Activated naive CD4-positive, alpha-beta T cell treated with anti-CD3 and anti-CD28 coated beads, Interleukin-2, amount 10 ng/mL, durations not matched to agents 7 days and 5 days (primary cell): ENCODE measurements at places on chromosomes 5 and 9.

DNA sequence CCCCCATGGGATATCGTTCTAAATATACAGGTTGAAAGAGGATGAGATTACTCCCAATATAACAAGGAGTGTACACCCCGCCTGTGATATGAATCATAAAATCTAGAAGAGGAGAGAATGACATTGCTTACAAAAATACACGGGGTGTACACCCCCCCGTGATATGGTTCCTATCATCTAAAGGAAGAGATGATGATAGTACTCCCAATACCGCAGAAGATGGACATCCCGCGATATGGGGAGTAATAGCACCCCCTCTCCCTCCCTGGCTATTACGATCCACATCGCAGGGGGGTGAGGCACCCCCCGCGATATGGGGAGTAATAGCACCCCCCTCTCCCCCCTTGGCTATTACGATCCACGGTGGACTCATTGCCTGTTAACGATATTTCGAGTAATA, 124.6 kb downstream of the TMEM38B start:
- H3K36me3 ChIP-seq, result no peaks in the 10 kb centered on the region
- DNase-seq, result no peak
- H3K27ac ChIP-seq, result no peak overlapping the region
- no peak overlapping the region for H3K4me3 ChIP-seq
- H3K27me3 ChIP-seq, result no peaks in the 10 kb centered on the region
- no peaks in the 10 kb centered on the region for H3K4me1 ChIP-seq

- peak; percentile 24 for DNase-seq
- no peaks in the 10 kb centered on the region for H3K36me3 ChIP-seq
- H3K4me3 ChIP-seq, result no peak overlapping the region
- no peaks in the 10 kb centered on the region for H3K27me3 ChIP-seq
- H3K4me1 ChIP-seq, result no peaks in the 10 kb centered on the region
Observed at GRCh38 chr9:1837453-1838084, 177.6 kb upstream of the SMARCA2 start.

DNA sequence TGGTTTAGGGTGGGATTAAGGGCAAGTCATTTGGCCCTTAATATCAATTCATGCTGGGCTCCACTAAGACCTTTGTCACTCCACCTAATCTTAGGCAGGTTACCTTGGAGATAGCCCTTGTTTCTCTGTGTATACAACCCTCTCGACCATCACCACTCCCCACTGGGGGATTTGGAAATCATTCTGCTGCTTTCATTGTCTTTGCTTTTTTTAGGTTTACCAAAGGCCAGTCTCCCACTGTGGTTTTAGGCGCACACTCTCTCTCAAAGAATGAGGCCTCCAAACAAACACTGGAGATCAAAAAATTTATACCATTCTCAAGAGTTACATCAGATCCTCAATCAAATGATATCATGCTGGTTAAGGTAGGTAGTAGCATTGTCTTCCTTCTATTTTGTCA, 6.2 kb downstream of the GZMK start:
- peaks cover 3% of the 10 kb centered on the region for H3K27me3 ChIP-seq
- H3K4me3 ChIP-seq, result no peak overlapping the region
- H3K27ac ChIP-seq, result peak overlapping the region; percentile 20
- peaks cover 66% of the 10 kb centered on the region for H3K36me3 ChIP-seq

DNA sequence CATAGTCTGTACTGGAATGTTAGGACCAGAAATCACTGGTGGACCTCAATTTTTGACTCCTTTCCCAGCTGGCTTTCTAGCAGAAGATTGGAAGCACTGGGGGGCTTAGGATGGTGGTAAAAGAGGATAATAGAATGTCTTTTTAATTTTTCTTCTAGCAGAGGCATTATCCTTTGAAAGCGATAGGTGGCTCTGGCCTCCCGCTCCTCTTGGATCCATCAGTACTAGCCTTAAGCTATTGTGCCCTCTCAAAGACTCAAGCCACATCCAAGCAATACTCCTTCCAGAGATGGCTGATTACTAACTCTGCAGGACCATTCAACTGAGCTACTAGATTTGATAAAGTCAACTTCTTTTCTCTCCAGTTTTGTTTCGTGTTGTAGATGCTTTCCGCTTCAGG, 610.6 kb downstream of the CDH12 start:
- no peak for DNase-seq
- no peak overlapping the region for H3K27ac ChIP-seq
- no peaks in the 10 kb centered on the region for H3K27me3 ChIP-seq

- H3K36me3 ChIP-seq, result peaks cover 12% of the 10 kb centered on the region
- no peak overlapping the region for H3K4me3 ChIP-seq
- H3K27me3 ChIP-seq, result peaks cover 16% of the 10 kb centered on the region
- no peak overlapping the region for H3K27ac ChIP-seq
- no peak for DNase-seq
- peaks cover 13% of the 10 kb centered on the region for H3K4me1 ChIP-seq
Observed at GRCh38 chr9:127878001-127878651, 651 bp upstream of the AK1 start.

DNA sequence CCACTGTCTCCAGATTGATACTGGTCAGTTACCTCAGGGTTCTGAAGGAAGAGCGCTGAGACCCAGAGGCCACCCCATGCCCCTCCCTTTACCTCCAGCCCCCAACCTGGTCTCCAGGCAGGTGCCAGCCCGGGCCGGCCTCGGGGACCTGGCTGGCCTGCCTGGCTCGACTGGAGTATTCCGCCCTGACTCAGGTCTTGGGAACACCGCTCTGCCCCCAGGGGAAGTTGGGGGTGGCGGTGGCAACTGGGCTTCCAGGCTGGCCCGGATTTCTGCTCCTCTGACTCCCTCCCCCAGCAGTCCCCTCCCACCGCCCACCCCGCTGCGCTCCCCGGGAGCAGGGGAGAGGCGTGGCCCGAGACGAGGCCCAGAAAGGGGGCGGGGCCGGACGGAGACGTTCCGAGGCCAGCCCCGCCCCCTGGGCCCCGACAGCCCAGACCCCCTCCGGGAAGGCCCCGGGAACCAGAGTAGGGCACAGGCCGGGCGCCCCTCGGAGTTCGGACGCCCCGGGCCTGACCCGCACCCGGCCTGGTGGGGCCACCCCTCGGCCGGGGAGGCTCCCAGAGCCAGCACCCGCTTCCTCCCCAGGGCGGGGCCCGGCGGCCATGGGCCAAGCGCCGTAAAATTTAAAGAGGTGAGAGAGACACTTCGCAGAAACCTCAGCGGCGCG, 82.5 kb upstream of the ZBTB43 start:
- DNase-seq, result peak; percentile 92
- H3K27ac ChIP-seq, result peak overlapping the region; percentile 90
- peak overlapping the region; percentile 88 for H3K4me3 ChIP-seq
- peaks cover 7% of the 10 kb centered on the region for H3K27me3 ChIP-seq
- peaks cover 1% of the 10 kb centered on the region for H3K36me3 ChIP-seq

DNA sequence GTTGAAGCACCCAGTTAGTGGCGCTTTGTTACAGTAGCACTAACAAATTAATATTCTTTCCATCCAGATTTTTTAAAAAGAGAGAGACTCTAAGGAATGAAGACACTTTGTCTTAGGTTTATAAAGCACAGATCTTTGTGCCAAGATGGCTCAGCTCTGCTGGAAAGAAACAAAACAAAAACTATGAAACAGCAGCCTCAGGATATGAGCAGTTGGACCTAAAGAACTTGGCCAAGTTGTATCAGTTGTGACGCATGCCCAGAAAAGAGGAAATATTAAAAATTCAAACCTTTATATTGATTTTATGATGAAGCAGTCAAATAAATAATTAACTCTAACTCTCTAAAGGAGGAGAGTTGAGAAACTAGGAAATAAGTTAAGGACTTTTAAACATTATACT, 427.2 kb downstream of the SPOCK1 start:
- no peak overlapping the region for H3K4me3 ChIP-seq
- H3K4me1 ChIP-seq, result no peaks in the 10 kb centered on the region
- H3K27ac ChIP-seq, result no peak overlapping the region
- DNase-seq, result no peak

- no peaks in the 10 kb centered on the region for H3K36me3 ChIP-seq
- H3K4me1 ChIP-seq, result no peaks in the 10 kb centered on the region
- no peak for DNase-seq
Observed at GRCh38 chr9:22682536-22682935, 235.9 kb downstream of the DMRTA1 start.

- H3K36me3 ChIP-seq, result no peaks in the 10 kb centered on the region
- no peak for DNase-seq
- H3K4me3 ChIP-seq, result no peak overlapping the region
- no peak overlapping the region for H3K27ac ChIP-seq
- H3K27me3 ChIP-seq, result no peaks in the 10 kb centered on the region
- H3K4me1 ChIP-seq, result peaks cover 12% of the 10 kb centered on the region
Observed at GRCh38 chr5:418162-419121, 24.5 kb upstream of the EXOC3 start.

DNA sequence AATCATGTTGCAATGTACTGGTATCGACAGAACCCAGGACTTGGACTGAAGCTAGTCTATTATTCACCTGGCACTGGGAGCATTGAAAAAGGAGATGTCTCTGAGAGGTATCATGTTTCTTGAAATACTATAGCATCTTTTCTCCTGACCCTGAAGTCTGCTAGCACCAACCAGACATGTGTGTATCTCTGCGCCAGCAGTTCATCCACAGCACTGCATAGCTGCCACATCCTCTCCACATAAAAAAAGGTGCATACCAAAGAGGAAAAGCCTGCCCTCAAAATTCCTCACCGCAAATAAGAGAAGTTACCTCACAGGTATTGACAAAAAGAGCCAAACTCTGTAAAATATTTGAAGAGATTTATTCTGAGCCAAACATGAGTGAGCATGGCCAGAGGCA, 99.5 kb upstream of the PRSS3 start:
- no peaks in the 10 kb centered on the region for H3K36me3 ChIP-seq
- no peak for DNase-seq
- H3K4me3 ChIP-seq, result no peak overlapping the region
- H3K4me1 ChIP-seq, result no peaks in the 10 kb centered on the region
- H3K27me3 ChIP-seq, result peaks cover 26% of the 10 kb centered on the region

GRCh38 chr5:19986031-19986619, 1.9 kb downstream of the CDH18 start:
- H3K27ac ChIP-seq, result no peak overlapping the region
- no peaks in the 10 kb centered on the region for H3K36me3 ChIP-seq
- no peak for DNase-seq
- no peak overlapping the region for H3K4me3 ChIP-seq

GRCh38 chr5:141992349-141992963, 20.4 kb downstream of the GNPDA1 start:
- no peak overlapping the region for H3K27ac ChIP-seq
- peak; percentile 87 for DNase-seq
- peaks cover 28% of the 10 kb centered on the region for H3K36me3 ChIP-seq
- H3K27me3 ChIP-seq, result no peaks in the 10 kb centered on the region
- H3K4me1 ChIP-seq, result no peaks in the 10 kb centered on the region
- no peak overlapping the region for H3K4me3 ChIP-seq

DNA sequence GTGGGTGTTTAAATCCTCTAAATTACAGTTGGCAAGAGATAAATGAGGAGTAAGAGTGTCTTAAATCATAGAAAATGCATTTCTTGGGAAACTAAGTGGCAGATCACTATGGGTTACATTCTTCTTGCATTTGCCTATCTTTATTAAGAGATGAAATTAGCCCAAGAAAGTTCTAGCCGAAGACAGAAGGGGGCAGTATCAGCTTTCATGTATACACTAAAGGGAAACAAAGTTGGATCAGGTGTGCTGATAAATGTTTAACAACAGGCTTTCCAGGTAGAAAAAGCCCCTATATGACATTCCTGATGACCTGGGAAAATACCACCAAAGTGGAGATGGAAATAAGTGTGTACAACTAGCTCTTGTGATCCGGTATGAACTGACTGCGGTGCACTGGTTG, 81.9 kb upstream of the TLR4 start:
- no peaks in the 10 kb centered on the region for H3K36me3 ChIP-seq
- H3K27ac ChIP-seq, result no peak overlapping the region
- no peaks in the 10 kb centered on the region for H3K27me3 ChIP-seq
- no peak overlapping the region for H3K4me3 ChIP-seq
- DNase-seq, result no peak
- no peaks in the 10 kb centered on the region for H3K4me1 ChIP-seq

DNA sequence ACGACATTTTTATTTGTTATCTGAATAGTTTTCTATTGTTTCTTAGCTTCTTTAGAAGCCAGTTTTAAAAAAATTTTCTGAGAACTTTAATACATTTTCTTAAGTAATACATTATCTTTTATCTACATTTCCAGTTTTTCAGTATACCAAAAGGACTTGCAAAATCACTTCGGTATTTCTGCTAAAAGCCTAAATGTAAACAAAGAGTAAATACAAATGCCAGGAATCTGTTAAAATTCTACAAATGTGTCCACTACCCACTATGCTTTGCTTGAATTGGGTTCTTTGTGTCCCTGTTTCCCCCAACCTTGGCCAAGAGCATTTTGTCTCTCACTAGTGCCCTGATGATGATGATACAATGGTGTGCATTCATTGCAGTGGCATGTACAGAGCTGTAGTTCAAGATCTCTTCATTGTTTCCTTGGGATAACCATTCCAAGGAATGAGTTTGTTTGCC, 611.2 kb downstream of the NR2F1-AS1 start:
- H3K27me3 ChIP-seq, result no peaks in the 10 kb centered on the region
- H3K4me1 ChIP-seq, result no peaks in the 10 kb centered on the region
- DNase-seq, result no peak
- no peaks in the 10 kb centered on the region for H3K36me3 ChIP-seq
- no peak overlapping the region for H3K4me3 ChIP-seq

- no peaks in the 10 kb centered on the region for H3K27me3 ChIP-seq
- no peaks in the 10 kb centered on the region for H3K36me3 ChIP-seq
- H3K4me3 ChIP-seq, result no peak overlapping the region
- no peak overlapping the region for H3K27ac ChIP-seq
- no peaks in the 10 kb centered on the region for H3K4me1 ChIP-seq
Observed at GRCh38 chr5:104400941-104401340, 838.4 kb upstream of the NUDT12 start.

DNA sequence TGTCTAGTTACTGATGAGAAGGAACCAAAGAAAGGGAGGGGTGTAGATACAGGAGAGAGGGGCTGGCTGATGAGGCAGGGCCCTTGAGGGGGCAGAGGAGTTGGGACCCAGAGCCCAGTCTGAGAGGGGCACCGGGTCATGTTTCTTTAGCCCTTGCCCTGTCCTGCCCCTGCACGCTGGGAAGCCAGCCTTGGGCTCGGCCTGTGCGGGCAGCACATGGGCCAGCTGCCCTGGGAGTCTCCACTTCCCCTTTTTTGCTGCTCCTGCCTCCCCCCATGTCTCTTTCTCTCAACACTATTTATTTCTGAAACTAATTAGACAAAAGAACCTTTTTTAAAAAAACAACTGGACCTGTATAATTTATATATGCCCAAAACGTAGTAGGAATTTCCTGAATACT, 20.5 kb downstream of the MVB12B start:
- no peaks in the 10 kb centered on the region for H3K4me1 ChIP-seq
- no peak overlapping the region for H3K27ac ChIP-seq
- H3K36me3 ChIP-seq, result no peaks in the 10 kb centered on the region
- peaks cover 12% of the 10 kb centered on the region for H3K27me3 ChIP-seq
